ENCODE measurements at places on chromosomes 16 and 17. TPM values are rescaled to one million over a fixed set of nuclear protein-coding genes. Genes with fewer than 3 reads are reported as not detected.
A peak's percentile ranks its signal among the peaks of the same experiment; 100 is the strongest.

TSPAN10 gene
- 3.0 TPM for total RNA-seq

CDH3 gene
- not detected for total RNA-seq

RAD51C gene
- 29.1 TPM for total RNA-seq

SLC6A2 gene
- not detected for total RNA-seq

APOBR gene
- under 0.01 TPM for total RNA-seq

KRTAP4-1 gene
- not detected for total RNA-seq

MT1G gene
- total RNA-seq: 16.4 TPM

TMEM114 gene
- total RNA-seq: not detected

DNA sequence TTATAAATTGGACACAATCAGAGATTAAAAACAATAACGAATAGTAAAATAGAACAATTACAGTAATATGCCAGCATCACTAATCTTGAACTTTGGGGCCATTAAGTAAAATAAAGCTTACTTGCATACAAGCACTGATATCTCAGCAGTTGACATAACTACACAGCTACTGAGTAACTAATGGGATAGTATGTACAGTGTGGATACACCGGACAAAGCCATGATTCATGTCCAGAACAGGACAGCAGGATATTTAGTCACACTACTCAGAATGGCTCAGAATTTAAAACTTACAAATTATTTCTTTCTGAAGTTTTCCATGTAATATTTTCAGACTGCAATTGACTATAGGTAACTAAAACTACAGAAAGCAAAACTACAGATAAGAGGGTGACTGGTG lies 427.5 kb downstream of the CDH13 start:
- DNase-seq: no peak

DNA sequence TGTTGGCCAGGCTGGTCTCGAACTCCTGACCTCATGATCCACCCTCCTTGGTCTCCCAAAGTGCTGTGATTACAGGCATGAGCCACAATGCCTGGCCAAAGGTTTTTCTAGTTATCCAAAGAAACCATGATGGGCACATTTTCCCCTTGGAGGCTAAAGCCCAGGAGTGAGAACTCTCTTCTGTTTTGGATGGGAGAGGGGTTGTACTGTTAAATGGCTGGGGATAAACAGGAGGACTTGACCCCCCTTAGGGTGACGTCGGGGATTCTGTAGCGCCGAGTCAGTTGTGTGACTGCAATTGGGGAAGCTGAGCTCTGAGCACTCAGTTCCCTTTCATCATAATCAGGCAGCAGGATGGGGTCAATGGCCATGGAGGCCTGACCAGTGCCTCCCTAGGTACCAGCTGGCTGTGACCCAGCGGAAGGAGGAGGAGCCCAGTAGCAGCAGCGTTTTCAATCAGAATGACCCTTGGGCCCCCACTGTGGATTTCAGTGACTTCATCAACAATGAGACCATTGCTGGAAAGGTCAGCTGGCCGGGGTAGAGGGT lies 4.1 kb downstream of the AOC3 start:
- no peak for DNase-seq

GRCh38 chr17:39944393-39944711 lies 16.8 kb downstream of the LRRC3C start:
- no peak for DNase-seq

DNA sequence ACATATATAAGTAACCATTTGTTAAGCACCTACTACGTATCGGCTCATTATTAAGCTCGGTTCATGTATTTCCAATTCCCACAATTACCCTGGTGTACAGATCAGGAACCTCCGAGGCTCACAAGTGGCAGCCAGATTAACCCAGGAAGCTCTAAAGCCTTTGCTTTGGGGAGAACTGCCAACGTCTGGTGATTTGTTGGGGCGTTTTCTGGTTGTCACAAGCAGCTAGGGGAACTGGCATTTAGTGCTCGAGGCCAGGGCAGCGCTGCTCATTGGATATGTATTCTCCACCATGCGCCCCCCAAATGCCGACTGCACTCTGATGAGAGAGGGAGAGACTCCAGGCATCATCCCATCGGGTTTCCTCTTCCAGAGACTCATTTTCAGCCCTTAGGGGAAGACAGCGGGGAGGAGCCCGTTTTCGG lies 541 bp downstream of the ZNF18 start:
- DNase-seq: peak; percentile 34

DNA sequence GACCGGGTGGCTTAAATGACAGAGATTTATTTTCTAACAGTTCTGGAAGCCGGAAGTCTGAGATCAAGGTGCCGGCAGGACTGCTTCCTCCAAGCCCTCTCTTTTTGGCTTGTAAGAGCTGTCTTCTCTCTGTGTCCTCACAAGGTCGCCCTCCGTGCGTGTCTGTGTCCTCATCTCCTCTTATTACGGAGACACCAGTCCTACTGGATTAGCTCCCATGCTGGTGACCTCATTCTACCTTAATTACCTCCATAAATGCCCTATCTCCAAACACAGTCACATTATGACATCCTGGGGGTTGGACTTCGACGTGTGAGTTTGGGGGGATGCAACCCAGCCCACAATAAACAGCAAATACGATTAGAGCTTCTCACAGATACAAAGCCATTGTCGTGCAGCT lies 161.5 kb downstream of the FOXL1 start:
- no peak for DNase-seq

- no peak for DNase-seq
Observed at GRCh38 chr16:85380905-85381737, 232.0 kb upstream of the GSE1 start.

DNA sequence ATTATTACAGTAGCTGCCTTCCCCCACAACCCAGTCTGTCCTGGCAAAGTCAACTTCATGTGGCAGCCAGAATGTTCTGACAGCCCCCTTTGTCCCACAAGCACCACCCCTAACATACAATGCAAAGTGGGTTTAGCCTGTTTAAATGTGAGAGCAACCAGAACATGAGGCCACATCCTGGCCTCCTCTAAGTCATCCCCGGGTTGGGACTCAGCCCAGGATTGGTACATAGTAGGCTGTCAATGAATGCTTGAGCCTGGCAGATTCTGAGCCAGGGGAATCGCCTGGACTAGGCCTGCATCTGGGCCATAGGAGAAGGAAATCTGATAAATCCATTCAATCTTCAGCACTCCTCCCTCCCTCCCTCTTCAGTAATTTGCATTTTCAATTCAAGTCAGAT lies 4.3 kb upstream of the ITGA3 start:
- DNase-seq: no peak

GRCh38 chr17:59846394-59847165 lies 46.2 kb downstream of the TUBD1 start:
- peak; percentile 92 for DNase-seq

GRCh38 chr16:73418051-73418450 lies 370.1 kb upstream of the ZFHX3 start:
- no peak for DNase-seq

DNA sequence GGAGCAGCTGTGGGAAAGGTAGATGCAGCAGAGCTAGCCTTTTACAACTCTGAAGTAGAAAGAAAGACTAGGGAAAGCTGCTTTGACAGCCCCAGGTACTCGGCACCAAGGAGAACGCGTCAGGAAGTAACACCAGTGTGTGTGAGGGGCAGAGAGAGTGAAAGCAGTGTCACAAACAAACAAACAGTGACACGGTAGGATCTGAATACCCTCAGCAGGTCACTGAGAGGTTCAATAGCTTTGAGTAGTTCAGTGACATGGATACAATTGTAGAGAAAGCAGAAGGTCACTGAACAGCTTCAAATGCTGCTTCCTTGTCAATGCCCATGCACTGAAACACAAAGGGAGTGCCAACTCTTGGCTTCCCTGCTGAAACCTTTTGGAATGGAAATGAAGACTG lies 150.3 kb upstream of the C17orf78 start:
- no peak for DNase-seq

DNA sequence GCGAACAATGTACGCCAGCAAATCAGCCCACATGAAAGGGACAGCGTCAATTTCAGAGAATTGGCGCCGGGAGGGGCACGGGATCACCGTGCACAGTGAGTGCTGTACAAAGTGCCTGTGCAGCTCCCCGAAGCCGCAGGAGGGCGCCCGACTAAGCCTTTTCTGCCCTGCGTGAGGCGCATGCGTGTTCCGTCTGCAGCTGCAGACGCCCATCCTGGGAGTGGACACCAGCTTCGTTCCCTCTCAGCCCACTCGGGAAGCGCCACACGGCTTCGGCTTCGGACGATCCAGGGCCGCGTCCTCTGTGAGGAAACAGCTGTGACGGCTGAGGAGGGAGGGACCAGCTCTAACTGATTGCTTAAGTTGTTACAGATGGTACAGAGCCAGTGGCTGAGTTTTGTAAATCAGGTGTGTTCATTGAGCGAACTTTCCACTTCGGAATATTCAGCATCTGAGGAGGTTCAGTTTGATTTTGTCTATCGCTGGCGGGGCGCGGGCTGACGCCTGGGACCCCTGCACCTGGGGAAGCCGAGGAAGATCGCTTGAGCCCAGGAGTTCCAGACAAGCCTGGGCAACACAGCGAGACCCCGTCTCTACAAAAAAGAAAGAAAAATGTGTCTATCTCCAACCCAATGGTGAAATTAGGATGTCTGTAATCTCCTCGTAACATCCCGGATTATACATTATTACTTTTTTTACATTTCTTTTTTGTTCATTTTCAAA lies 15.4 kb upstream of the ZNF287 start:
- peak; percentile 75 for DNase-seq

GRCh38 chr16:8847145-8847544 lies 21.7 kb downstream of the CARHSP1 start:
- no peak for DNase-seq

GRCh38 chr16:14356064-14356463 lies 274.0 kb downstream of the PARN start:
- DNase-seq: no peak

DNA sequence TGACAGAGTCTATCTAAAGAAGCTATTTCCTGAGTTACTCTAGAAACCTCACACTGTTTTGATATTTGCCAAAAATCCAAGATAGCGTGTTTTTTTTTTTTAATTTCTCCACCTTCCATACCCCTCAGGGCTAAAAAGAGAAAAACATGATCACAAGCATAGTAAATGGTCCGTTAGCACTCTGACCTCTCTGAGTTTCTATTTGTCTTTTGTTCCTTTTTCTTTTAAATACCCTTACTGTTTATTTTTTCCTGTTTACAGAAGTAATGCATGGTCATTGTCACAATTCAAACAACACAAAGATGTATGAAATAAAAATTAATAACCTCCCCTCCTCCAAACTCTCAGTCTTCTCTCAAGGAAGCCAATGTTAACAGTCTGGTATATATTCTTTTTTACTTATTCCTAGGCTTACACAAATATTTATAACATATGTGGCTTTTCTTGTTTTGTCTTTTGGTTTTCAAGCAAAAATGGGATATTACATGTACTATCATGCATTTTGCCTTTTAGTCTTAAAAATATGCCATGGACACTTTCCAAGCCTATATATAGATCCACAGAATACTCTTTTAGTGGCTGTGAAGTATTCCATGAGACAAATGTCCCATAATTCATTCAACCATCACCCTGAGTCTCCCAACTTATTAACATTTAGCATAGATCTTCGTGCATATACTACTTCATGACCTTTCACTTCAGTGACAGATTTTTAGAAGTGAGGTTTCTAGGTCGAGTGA lies 3.1 kb downstream of the SKAP1 start:
- DNase-seq: no peak

GRCh38 chr17:10251212-10251948 lies 53.0 kb upstream of the GAS7 start:
- no peak for DNase-seq

DNA sequence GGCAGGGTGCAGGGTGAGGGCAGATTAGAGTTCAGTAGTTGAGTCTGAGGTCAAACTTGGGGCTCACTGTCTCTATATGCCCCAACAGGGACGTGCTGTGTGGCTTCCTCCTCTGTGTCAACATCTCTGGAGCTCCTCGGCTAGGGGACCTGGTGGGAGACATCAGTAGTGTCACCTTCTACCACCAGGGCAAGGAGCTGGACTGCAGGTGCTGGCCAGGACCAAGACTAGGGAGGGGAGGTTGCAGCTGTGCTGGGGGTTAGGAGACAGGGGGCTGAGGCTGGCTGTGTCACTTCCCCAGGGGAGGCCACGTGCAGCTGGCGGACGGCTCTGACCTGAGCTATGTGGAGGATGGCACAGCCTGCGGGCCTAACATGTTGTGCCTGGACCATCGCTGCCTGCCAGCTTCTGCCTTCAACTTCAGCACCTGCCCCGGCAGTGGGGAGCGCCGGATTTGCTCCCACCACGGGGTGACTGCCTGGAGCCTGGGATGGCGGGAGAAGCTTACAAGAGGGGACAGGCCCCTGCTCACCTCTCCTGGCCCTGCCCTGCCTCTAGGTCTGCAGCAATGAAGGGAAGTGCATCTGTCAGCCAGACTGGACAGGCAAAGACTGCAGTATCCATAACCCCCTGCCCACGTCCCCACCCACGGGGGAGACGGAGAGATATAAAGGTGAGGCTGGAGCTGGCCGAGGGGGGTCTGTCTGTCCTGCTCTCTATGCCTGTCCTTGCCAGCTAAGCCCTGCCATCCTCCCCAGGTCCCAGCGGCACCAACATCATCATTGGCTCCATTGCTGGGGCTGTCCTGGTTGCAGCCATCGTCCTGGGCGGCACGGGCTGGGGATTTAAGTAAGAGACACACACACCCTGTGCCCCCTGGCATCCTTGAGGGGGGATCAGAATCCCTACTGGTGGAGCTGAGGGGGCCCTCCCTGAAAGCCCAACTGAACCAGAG lies 18.9 kb downstream of the ADAM11 start:
- no peak for DNase-seq

GRCh38 chr16:47734987-47735594 lies 274.0 kb downstream of the PHKB start:
- DNase-seq: no peak

- no peak for DNase-seq
Observed at GRCh38 chr17:77815127-77815905, 143.2 kb upstream of the TNRC6C start.

GRCh38 chr16:28986492-28986891 lies 1.6 kb downstream of the LAT start:
- no peak for DNase-seq

- peak; percentile 38 for DNase-seq
Observed at GRCh38 chr17:82247182-82247823, 18.5 kb downstream of the SLC16A3 start.

DNA sequence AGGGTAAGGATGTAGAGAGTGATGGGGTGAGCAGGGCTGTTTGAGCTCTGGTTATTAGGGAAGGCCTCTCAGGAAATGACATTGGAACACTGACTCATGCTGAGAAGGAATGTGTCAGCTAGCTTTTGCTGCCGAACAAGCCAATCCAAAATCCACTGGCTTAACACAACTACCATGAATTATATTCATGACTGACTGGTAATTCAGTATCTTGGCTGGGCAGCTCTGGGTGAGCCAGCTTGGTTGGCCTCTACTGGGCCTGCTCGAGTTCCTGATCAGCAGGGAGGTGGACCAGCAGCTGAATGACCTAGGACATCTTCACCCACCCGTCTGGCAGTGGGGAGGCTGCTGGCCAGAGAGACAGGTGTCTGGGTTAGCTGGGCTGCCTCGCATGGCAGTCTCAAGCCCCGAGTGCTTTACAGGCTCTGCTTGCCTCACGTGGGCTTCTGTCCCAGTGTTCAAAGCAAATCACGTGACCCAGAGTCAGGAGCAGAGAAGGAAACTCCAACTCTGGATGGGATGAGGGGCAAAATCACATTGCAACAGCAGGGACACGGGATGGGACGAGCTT lies 209.4 kb downstream of the KATNIP start:
- DNase-seq: peak; percentile 87

GRCh38 chr17:28527859-28528258 lies 21.7 kb downstream of the FOXN1 start:
- no peak for DNase-seq

All from fibroblast of lung (primary cell).